ENCODE measurements at places on chromosomes 1 and 21. TPM values are rescaled to one million over a fixed set of nuclear protein-coding genes. Genes with fewer than 3 reads are reported as not detected.
A peak's percentile ranks its signal among the peaks of the same experiment; 100 is the strongest.

- no peak for DNase-seq
Observed at GRCh38 chr1:20665726-20666125, 4.6 kb upstream of the DDOST start.

DNA sequence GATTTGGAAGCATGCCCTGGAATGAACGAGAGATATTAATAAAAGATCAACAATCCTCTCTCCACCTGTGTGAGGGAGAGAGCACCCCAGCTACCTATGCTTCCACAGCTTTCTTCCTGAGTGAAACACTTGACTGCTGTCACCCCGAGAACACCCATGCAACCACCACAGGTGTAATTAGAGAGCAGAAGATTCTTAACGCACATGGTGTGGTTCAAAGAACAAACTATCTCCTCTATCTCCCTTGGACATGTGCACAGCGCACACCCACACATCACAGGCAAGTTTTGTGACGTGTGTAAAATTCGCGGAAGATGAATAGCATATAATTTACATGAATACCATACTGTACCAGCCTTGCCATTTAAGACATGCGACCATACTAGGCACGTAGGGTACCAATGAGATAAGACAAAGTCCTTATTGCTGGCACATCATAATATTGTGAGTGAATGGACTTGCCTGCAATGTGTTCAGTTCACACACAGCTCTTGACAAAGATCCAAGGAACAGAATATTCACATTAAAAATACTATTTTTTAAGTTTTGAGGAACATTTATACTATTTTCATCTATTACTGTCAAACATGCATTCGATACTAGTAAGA is 11.6 kb downstream of the ERRFI1 start:
- no peak for DNase-seq

- DNase-seq = no peak
Observed at GRCh38 chr1:197222025-197222685, 45.9 kb upstream of the CRB1 start.

DNA sequence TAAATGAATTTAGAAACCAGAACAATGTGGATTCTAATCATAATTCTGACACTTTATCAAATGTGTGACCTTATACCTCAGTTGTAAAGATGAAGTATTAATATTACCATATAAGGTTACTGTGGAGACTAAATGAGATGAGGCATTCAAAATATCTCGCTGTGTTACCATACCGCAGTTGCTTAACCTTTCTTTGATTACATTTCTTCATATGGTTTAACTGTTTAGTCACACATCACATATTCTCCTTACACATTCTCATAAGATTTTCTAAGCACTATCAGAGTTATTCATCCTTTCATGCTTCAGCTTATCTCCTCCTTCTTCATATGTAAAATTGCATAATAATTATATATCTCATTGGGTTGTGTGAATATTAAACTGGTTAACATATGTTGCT is 88.9 kb downstream of the LRRC53 start:
- DNase-seq = no peak

DNA sequence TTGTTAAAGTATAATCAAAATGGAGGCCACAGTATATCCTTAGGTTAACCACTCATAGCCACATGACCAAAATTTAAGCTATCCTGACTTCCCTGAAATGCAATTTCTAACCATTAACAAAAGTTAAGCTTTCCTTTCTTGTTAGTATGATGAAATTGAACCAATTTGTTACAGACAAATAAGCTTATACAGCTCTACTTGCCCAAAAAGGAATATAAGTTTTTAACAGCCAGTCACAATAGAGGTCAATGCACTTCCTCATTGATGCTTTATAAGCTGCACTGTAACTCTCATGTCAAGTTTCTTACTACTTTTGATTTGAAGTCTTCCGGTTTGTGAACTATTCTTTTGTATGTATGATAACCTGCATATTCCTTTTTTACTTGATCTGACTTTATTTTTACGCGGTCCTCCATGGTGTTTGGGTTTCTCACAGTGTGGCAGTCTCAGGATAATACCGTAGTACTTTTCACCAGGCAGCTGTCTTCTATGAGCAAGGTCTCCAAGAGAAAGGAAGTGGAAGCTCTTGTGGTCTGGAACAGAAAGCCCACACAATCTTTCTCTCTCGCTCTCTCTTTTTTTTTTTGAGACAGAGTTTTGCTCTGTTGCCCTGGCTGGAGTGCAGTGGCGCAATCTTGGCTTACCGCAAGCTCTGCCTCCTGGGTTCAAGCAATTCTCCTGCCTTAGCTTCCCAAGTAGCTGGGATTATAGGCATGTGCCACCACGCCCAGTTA is 331.6 kb downstream of the SRGAP2C start:
- DNase-seq = peak; percentile 86

- DNase-seq = no peak
Observed at GRCh38 chr1:61098333-61098732, 16.0 kb downstream of the NFIA start.

DNA sequence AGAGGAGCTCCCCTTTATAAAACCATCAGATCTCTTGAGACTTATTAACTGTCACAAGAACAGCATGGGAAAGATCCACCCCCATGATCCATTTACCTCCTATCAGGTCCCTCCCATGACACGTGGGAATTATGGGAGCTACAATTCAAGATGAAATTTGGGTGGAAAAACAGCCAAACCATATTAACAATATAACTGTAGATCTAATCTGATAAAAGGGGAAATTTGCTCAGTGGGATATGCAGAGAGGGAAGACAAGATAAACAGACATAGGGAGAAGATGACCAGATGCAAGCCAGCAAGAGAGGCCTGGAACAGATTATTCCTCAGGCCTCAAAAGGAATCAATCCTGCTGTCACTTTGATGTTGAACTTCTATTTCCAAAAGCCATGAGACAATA is 841.5 kb downstream of the LRRIQ3 start:
- no peak for DNase-seq

GRCh38 chr21:46217511-46218196 is 10.9 kb downstream of the LSS start:
- no peak for DNase-seq

GRCh38 chr1:93288558-93288957 is 57.1 kb upstream of the DR1 start:
- DNase-seq = no peak

The RPF1 gene
- 60.9 TPM for total RNA-seq

DNA sequence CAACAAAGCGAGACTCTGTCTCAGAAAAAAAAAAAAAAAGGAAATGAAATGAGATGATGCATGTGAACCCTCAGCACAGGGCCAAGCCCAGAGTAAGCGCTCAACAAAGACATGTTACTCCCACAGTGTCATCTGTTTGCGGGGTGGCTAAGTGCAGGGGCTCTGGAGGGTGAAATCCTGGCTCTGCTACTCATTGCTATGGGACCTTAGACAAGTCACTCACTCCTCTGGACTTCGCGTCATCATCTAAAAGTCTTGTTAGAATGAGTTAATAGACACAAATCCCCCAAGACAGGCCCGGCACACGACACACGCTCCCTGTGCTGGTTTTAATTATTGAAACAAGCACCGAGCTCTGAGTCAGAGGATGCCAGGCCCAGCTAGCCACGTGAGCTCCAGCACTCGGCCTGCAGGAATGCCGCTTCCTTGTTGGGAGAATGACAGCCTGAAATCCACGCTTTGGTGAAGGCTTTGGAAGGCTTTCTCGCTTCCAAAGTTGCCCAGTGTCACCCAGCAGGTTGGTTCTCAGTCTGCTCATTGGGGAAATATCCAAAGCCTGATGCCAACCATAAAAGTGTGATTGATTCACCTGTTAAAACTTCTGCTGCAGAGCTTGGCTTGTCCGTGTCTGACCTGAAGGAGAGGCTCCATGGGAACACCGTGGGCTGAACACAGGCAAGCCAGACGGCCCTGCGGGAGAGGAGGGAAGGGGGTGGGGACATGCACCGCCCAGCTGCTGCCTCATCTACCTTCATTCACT is 36.7 kb upstream of the TARDBP start:
- no peak for DNase-seq

GRCh38 chr1:23198373-23198772 is 18.9 kb downstream of the HTR1D start:
- no peak for DNase-seq
